B cell (primary cell): ENCODE measurements at places on chromosomes 11 and 22. TPM values are rescaled to one million over a fixed set of nuclear protein-coding genes. Genes with fewer than 3 reads are reported as not detected.

DNA sequence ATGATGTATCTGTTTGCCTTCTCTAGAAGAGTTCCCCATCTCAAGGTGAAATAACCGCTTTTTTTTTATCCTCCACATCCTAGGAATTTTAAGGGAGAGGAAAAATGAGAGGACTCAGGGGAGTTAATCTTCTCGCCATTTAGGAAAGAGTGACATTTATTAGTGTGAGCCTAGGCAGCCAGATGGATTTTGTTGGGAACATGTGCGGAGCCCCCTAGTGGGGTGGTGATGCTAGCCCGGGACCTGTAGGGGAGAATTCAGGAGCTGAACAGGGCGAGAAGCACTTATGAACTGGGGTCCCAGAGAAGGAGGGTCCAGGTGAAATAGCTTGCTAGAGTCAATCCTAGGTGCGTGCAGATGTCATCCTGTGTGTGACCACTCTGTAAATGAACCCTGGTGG lies 10.7 kb downstream of the IL17RA start:
- no peak overlapping the region for H3K27ac ChIP-seq
- no peak overlapping the region for H3K4me3 ChIP-seq
- DNase-seq = no peak
- peaks cover 19% of the 10 kb centered on the region for H3K36me3 ChIP-seq

DNA sequence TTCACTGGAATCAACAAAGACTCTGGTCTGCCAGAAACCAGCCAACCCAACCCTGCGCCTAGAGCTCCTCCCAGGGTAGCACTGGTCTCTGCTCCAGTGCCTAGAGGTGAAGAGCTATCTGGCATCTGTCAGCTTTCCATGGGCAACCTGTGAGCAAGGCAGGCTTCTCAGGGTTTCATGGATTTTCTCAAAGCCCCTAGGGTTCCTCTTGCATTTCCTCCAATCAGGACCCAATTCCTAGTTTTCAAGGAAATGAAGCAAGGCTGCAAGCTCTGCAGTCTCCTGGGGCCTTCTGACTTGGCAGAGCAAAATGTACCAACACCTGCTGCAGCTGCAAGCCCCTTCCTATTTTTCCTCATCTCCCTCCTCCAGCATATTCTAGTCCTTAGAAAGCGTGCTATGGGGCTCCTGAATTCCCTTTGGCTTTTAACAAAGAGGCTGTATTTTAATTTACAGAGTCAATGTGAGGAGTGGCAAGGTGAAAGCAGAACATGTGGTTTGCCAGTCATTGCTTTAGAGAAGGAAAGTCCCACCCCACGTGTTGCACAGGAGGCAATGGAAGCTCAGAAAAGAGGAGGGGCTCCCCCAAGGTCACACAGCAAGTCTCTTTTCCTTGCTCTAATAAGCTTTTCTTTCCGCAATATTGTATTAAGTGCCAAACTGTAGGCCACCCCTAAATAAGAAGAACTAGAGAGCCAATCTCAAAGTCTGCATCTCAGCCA lies 33.0 kb upstream of the RIC3 start:
- peak overlapping the region; percentile 82 for H3K27ac ChIP-seq
- peaks cover 62% of the 10 kb centered on the region for H3K4me1 ChIP-seq
- no peaks in the 10 kb centered on the region for H3K27me3 ChIP-seq
- peak; percentile 90 for DNase-seq
- no peaks in the 10 kb centered on the region for H3K36me3 ChIP-seq
- no peak overlapping the region for H3K4me3 ChIP-seq

GRCh38 chr11:129804012-129804411 lies 11.6 kb upstream of the TMEM45B start:
- DNase-seq = no peak
- H3K4me1 ChIP-seq = no peaks in the 10 kb centered on the region
- H3K27me3 ChIP-seq = no peaks in the 10 kb centered on the region
- H3K27ac ChIP-seq = no peak overlapping the region

GRCh38 chr11:97201743-97202612 lies 812.2 kb downstream of the JRKL start:
- H3K4me3 ChIP-seq = no peak overlapping the region
- no peak overlapping the region for H3K27ac ChIP-seq
- H3K36me3 ChIP-seq = no peaks in the 10 kb centered on the region
- no peaks in the 10 kb centered on the region for H3K4me1 ChIP-seq
- no peak for DNase-seq

GRCh38 chr11:108906329-108906728 lies 241.5 kb downstream of the DDX10 start:
- no peak overlapping the region for H3K27ac ChIP-seq
- H3K36me3 ChIP-seq = no peaks in the 10 kb centered on the region
- H3K27me3 ChIP-seq = no peaks in the 10 kb centered on the region
- H3K4me1 ChIP-seq = no peaks in the 10 kb centered on the region
- DNase-seq = no peak
- no peak overlapping the region for H3K4me3 ChIP-seq

DNA sequence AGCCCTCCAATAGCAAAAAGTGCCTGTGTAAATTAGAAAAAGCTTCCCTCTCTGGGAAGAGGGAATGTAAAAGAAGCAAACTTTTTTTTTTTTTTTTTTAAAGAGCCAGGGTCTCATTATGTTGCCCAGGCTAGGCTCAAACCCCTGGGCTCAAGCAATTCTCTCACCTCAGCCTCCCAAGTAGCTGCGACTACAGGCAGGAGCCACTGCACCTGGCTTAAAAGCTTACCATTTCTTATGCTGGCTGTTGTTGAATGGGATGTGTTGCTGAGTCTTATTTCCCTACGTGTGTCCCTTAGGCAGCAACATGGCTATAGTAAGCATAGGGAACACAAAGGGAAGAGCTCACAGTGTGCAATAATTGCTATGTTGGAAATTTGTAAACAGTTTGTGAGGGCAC lies 225.5 kb upstream of the CCDC90B start:
- no peaks in the 10 kb centered on the region for H3K4me1 ChIP-seq
- no peak for DNase-seq
- no peak overlapping the region for H3K4me3 ChIP-seq
- no peak overlapping the region for H3K27ac ChIP-seq
- no peaks in the 10 kb centered on the region for H3K36me3 ChIP-seq

DNA sequence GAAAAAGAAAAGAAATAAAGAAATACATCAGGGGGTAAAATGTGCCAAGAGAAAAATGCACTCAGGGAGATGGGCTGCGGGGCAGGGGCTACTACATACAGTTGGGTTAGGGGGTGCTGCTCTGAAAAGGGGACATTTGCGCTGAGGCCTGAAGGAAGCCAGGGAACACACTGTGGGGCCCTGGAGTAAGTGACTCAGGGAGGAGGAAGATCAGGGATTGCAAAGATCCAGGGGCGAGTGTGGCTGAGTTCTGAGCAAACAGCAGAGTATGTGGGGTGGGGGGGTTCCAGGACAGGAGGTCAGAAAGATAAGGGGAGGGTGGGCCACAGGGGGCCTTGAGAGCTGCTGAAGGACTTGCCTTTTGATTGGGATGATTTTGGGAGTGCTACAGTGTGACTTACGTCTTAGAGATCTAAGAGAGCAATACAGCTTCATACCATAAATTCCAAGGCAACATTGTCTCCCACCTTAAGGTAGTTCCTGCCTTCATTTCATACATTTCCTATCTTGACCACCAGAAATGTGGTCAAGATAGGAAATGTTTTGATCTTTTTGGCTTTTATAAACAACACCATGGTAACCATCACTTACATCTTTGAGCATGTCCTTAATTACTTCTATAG lies 5.8 kb downstream of the A4GALT start:
- no peaks in the 10 kb centered on the region for H3K27me3 ChIP-seq
- no peak for DNase-seq
- H3K4me3 ChIP-seq = no peak overlapping the region

DNA sequence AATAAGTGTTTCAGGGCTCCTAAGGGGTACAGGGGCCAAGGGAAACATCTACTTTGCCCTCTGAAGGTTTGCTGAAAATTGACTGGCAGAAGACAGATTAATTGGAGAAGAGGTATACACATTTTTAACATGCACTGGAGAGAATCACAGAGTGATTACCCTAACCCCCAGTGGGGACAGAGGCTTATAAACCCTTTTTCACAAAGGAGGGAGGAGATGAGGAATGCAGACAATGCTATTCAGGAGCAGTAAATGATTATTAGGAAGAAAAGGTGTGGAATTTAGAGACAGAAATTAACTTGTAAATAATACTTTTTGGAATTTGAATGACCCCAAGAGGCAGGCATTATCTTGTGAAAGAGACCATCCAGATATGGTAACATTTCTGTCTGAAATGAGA lies 582.4 kb upstream of the B3GAT1 start:
- H3K27me3 ChIP-seq = no peaks in the 10 kb centered on the region
- no peak overlapping the region for H3K27ac ChIP-seq
- no peak overlapping the region for H3K4me3 ChIP-seq
- no peaks in the 10 kb centered on the region for H3K36me3 ChIP-seq
- no peak for DNase-seq

DNA sequence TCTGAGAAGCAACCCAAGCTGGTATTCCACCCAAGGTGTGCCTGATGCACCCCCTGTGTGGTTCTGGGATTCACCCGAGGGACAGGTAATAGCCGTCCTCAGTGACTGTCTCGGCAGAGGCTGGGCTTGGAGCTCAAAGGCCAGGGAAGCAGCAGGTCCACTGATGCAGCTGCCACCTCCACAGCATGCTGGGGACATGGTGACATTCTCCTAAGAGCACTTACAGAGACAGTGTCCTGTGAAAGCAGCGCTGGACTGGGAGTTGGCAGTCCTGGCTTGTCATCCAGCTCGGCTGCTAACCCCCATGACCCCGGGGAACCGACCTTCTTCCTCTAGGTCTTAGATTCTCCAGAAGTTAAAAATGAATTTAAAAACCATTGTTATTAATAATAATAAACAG lies 72.8 kb downstream of the RPUSD4 start:
- no peak overlapping the region for H3K27ac ChIP-seq
- no peaks in the 10 kb centered on the region for H3K36me3 ChIP-seq
- H3K27me3 ChIP-seq = no peaks in the 10 kb centered on the region
- no peaks in the 10 kb centered on the region for H3K4me1 ChIP-seq
- no peak overlapping the region for H3K4me3 ChIP-seq

GRCh38 chr11:118827118-118827517 lies 36.2 kb upstream of the DDX6 start:
- no peak overlapping the region for H3K4me3 ChIP-seq
- H3K27me3 ChIP-seq = no peaks in the 10 kb centered on the region
- DNase-seq = no peak
- no peaks in the 10 kb centered on the region for H3K36me3 ChIP-seq
- no peak overlapping the region for H3K27ac ChIP-seq

DNA sequence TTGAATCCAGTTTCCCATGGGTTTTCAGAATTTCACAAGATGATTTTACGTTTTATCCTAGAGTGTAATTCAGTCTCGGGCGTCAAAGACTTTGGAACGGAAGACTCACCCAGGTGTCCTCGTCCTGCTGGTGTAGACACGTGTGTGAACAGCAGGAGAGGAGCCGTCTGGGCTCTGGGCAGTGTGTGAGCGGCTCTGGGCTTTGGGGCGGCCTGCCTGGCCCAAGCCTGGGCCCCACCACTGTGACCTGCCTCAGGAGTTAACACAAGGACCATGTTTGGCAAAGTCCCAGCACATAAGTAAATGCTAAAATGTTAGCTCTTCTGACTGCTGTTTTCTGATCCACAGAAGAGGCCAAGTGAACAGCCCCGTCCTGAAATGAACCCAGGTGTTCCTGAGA lies 1093.3 kb downstream of the BRD1 start:
- H3K4me3 ChIP-seq = no peak overlapping the region
- H3K36me3 ChIP-seq = no peaks in the 10 kb centered on the region
- H3K27ac ChIP-seq = no peak overlapping the region
- no peaks in the 10 kb centered on the region for H3K4me1 ChIP-seq
- DNase-seq = no peak

DNA sequence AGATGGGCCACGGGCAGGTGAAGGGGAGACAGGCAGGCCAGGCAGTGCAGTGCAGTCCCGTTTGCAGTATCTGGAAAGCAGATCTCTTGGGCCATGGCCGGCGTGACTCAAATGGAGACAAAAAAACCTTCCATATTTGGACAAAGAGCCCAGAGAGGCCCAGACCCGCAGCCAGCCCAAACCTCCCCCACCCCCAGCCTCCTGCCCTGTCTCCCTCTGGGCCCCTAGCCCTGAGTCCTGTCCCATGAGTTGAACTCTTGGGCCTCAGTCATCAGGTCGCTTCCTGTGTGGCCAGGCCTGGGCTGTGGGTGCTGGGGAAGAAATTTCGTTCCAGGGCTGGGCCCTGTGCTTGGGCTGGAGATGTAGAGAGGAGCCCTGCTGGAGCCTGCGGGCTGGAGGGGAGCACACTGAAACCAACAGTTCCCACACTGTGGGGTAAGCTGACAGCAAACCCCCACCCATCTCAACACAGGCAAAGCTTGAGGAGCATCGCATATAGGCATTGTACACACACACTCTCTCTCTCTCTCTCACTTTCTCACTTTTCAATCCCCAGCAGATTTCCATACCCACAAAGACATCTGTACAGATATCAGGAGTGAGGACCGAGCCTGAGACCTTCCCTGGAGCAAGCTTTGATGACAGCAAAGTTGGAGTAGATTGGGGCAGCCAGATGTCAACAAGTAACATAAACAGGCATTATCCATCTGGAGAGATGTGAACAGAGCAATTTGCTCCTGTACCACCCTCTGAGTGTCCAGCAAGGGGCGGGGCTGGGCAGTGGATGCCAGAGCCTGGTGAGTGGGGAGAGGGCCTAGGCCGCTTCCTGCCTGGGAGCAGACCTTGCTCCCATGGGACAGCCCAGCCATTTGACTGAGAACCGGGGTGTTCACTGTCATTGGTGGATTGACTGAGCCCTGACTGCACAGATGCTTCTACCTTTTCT lies 17.2 kb downstream of the ARHGEF17 start:
- H3K4me1 ChIP-seq = peaks cover 17% of the 10 kb centered on the region
- no peak overlapping the region for H3K27ac ChIP-seq
- no peak for DNase-seq
- peaks cover 3% of the 10 kb centered on the region for H3K27me3 ChIP-seq
- H3K36me3 ChIP-seq = no peaks in the 10 kb centered on the region
- no peak overlapping the region for H3K4me3 ChIP-seq

LRRC74B gene
- total RNA-seq = 0.12 and 0.17 TPM in 2 replicates

YPEL1 gene
- 14.9 and 17.3 TPM in 2 replicates for total RNA-seq

NEFH gene
- 0.10 and 0.19 TPM in 2 replicates for total RNA-seq

C1QTNF5 gene
- not detected in 2 replicates for total RNA-seq

ZDHHC24 gene
- 32.6 and 33.2 TPM in 2 replicates for total RNA-seq

SESN3 gene
- 519 and 537 TPM in 2 replicates for total RNA-seq

SLN gene
- total RNA-seq = not detected in 2 replicates

C11orf16 gene
- total RNA-seq = not detected in 2 replicates

TSPAN32 gene
- 22.2 and 27.1 TPM in 2 replicates for total RNA-seq

CNTF gene
- total RNA-seq = 4.8 and 5.9 TPM in 2 replicates

PKP3 gene
- 0.39 TPM in 1 of 2 replicates, not detected in the other for total RNA-seq

PTGDR2 gene
- total RNA-seq = 0.27 TPM in 1 of 2 replicates, not detected in the other

ARHGAP20 gene
- total RNA-seq = 0.58 and 0.91 TPM in 2 replicates

CBLIF gene
- not detected in 2 replicates for total RNA-seq

ATP5MG gene
- 111 and 118 TPM in 2 replicates for total RNA-seq

ZP1 gene
- total RNA-seq = not detected in 2 replicates

CARD16 gene
- total RNA-seq = 25.0 and 33.6 TPM in 2 replicates

SPI1 gene
- total RNA-seq = 98.3 and 98.8 TPM in 2 replicates

GGTLC2 gene
- total RNA-seq = not detected in 2 replicates
